Cerebellar nuclear complex (tissue), 1 donor: ENCODE measurements at places on chromosomes 16 and 17.

GRCh38 chr17:30920282-30920681 is 1.5 kb upstream of the ADAP2 start:
- no peak for DNase-seq

DNA sequence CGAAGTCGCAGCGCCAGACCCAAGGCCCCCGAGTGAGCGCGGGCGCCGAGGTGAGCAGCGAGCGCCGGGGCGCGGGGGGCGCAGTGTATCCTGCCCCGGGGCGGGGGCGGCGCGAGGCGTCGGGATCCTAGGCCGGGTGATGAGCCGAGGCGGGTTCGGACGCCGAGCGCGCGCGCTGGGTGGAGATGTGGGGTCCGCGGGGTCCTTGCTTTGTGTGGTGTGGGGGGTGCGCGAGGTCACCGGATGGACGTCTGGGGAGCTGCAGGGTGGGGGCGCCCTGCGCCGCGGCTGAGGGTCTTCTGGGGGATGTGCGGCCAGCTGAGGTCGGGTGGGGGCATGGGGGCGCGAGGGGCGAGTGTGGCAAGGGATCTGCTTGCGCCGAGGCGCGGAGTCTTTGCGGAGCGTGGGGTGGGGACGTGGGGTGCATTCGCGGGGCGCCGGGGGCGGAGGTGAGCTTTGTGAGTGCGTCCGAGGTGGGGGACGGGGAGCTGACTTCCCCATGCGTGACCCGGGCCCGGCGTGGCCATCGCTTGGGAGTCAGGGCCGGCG is 560 bp downstream of the RAI1 start:
- DNase-seq: no peak

DNA sequence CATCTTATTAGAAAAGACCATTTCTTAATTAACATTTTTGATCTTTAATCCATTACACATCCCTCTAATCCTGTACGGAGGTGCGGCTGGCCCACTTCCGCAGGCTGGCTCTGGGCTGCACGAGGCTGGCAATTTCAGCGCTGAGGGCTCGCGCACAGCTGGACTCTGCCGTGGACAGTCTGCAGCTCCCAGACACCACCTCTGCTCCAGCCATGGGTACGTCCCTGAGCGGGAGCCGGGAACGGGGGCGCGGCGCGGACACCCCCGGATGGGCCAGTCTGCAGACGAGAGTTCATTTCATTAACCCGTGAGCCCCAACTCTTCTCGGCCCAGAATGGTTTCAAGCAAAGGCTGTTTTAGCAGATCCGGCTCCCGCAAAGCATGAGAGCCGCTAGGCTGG is 87.9 kb downstream of the ZNF423 start:
- no peak for DNase-seq

GRCh38 chr17:7977805-7978204 is 24.6 kb upstream of the GUCY2D start:
- DNase-seq: no peak

DNA sequence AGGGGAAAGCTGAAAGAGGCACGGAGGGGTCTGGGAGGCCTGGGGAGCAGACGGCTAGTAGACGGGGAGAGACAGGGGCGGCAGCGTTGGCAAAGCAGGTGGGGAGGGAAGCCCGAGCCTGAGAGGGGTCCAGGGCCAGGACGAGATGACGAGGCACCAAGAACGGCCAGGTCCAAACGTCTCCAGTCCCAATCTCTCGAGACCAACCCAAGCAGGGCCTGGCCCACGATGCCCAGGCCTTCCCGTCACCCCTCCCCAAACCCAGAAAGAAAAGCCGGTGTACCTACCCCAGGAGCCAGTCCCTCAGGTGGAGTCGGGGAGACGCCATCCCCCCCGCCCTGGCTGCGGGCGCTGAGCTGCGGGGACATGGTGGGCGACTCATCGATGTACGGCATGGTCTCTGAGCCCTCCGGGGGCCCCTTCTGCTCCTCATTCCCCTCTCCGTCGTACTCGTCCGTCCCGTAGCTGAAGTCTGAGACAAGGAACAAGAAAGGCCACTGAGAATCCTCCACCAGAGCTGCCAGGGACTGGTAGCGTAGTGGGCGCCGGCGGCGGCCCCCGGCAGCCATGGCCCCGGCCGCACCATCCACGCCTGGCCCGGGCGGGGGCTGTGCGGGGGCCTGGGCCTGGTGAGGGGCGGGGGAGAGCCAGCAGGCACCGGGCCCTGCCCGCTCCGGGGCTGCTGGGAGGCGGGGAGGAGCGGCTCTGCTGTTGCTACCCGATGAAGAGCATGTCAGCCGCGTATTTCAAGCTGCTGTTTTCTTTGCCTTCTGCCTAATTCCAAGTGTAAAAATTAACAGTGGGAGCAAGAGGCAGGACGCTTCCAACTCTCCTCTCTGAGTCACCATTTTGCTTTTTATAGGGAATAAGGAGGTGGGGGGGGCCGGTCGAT is 54.6 kb downstream of the ABR start:
- DNase-seq: no peak

GRCh38 chr17:27430383-27430840 is 25.8 kb upstream of the KSR1 start:
- DNase-seq: no peak

DNA sequence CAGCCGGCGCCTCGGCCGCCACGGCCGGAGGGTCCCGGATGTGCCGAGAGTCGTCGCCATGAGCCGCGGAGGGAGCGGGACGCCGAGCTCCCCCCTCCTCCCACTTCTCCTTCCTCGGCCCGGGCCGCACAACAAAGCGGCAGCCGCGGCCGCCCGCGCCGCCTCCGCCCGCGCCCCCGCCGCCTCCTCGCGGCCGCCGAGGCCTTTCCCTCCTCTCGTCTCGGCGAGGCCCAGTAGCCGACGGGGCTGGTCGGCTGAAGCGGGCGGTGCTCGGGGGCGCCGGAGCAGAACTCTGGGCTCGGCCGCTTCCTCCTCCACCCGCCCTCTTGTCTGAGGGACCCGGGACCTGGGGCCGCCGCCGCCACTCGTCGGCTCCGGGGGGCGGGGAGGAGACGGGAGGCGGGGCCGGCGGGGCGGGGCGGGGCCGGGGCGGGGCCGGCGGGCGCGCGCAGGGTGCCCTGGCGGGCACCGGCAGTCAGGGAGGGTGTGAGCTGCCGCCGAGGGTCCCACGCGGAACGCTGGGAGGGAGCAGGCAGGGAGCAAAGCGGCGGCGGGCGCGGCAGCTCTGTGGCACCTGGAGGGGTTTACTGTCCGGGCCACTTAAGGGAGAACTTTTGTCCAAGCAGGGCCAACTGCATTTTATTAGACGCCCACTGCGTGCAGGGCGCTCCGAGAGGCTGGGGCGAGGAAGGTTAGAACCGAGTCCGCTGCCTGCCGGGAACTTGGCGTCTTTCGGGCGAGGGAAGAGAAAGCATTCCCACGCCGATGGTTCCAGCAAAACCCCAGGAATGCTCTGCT is at the start of gene SMURF2:
SMURF2 (minus strand) TSS at position 332 of the 798 bp plus-strand sequence. CDS start 427 bp downstream, outside the sequence.
- DNase-seq: peak; percentile 4

GRCh38 chr16:79707876-79708275 is 107.3 kb upstream of the MAF start:
- no peak for DNase-seq

DNA sequence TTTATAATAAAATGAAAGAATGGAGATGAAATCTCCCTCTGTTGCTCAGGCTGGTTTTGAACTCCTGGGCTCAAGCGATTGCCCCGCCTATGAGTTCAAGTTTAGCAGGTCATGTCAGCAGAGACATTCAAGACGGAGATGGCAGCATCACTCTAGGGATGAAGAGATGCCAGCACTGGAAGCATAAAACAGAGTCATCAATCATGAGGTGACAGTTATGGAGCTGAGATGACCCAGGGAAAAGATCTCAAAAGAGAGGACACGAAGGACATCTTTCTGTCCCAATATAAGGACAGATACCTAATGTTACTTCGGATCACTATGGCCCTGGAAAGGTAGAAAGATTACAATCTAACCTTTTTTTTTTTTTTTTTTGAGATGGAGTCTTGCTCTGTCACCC is 11.0 kb upstream of the LCMT1 start:
- no peak for DNase-seq

DNA sequence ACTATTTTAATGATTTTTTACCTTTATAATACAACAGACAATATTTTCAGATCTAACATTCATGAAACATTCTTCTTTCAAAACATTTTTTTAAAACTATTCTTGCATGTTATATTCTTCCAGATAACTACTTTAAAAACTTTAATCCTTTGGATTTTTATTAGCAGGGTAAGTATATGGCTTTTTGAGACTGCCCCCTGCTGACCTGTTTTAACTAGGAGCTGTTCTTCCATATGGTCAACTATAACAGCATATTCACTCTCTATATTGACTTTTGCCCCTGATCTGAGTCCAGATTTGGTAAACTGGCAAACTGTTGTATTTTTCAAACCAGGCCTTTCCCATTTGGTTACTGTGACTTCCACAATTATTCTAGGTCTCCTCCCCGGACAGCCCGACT is 16.5 kb downstream of the ZNF18 start:
- no peak for DNase-seq

DNA sequence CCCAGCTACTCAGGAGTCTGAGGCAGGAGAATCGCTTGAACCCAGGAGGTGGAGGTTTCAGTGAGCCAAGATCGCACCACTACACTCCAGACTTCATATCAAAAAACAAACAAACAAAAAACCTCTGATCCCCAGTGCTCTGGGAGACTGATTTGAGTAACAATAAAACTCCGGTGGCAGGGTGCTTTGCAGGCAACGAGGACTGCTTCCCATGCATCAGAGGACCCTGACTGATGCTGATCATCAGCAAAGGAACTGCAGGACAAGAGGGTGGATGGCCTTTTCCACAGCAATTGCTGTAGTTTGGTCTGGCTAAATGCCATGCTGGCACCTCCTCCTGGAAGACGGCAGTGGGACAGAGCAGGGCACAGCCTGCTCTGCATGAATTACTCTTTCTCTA is 6.4 kb upstream of the SLC39A11 start:
- DNase-seq: no peak

- peak; percentile 55 for DNase-seq
These were observed 3.7 kb downstream of the TIMP2 start for GRCh38 chr17:78921437-78921971.

GRCh38 chr16:55077266-55077665 is 146.6 kb downstream of the IRX5 start:
- DNase-seq: no peak

DNA sequence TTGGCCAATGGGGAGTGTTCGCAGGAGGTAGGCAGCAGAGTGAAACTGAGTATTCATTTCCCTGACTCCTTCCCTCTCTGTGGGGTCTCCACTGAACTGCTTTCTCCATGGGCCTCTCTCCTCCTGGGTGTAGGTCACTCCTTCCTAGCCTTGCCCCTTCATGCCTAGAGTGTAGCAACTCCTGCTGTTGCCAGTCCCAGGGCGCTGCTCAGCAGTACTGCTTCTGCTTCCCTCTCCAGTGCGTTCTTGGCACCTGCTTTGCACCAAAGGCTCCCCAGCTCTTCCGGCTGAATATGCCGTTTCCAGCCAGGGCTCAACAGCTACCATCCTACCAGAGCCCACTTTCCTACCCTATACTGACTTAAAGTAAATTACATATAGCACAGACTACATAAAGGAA is 92.2 kb downstream of the MAF start:
- no peak for DNase-seq

DNA sequence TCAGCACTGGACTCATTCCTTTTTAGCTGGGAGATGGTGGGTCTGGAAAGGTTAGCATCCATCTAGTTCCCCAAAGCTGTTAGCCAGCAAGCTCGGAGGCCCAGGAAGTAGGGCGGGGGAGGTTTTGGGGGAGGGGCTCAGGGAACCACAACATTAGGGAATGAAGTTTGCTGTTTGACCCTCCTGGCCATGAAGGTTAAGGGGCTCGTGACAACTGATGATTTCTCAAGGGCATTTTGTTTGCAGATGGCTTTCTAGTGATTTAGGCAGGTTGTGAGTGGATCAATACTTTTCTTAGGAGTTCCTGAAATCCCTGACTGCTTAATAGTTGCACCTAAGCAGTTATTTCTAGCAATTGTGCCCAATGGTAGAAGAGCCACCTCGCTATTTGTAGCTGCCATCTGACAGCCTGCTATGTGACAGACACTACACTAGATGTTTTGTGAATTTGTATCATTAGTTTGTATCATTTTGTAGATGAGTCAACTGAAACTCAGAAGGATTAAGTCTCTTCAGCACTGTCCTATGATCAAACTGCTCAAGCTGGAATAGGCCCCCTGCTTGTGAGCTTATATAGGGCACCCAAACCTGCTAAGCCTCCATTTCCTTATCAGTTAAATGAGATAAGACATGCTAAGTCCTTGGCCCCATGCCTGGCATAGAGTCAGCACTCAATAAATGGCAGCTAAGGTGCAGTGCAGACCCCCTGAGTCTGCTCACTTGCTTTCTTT is 146.4 kb downstream of the IRX3 start:
- no peak for DNase-seq
